H4 (cell line): ENCODE measurements at places on chromosomes 3 and 15. TPM values are rescaled to one million over a fixed set of nuclear protein-coding genes. Genes with fewer than 3 reads are reported as not detected.

- DNase-seq = no peak
These were observed 860.0 kb downstream of the FHIT start for GRCh38 chr3:60391292-60391691.

DNA sequence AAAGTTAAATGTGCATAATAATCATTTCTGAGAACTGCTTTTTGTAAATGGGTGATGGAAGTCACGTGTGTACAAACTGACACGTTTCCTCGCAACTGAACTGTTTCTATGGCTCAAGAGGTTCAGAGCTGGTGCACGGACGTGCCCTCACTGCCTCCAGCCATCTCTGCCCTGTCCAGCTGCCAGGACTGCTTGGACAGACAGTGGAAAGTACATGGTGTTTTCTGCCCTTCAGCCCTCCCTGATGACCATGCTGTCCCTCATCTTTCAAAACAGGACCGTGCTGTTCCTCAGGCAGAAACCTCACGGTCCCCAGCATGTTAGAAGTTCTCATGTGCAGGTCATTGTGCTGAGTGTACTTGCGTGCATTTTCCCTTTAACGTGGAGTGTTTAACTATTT is 38.7 kb downstream of the GJD2 start:
- no peak for DNase-seq

DNA sequence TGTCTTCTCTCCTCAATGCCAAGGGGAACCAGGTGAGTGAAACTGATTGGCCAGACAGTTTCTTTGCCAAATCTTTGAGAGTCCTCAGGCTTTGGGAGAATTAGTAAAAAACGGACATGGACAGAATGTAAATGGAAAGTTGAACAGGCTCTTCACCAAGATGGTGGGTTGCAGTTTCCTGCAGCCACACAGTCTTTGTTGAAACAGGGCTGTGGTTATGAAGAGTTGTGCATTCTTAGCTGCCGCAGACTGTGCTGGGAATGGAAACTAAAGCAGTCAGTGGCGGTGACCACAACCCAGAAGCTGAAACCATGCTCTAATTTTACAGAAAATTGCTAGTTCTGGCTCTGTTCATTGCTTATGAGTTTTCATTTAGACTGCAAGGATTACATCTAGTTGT is 42.1 kb upstream of the TASOR start:
- no peak for DNase-seq

DNA sequence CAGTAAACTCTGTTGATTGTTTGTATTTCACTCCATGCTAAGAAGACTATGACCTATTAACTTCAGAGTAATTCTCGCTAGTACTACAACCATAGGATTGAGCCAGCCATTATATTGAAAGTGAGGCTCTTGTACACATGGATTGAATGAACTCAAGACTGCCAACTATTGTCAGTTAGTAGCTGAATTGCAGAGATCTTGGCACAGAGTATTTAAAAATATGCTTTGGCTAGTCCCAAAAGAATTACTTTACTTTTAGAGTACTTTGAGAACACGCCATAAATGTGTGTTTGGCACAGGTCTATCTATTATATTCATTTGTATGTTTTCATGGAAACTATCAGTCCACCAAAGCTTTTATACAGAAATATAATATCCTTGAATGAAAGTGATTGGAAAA is 226.7 kb upstream of the DCBLD2 start:
- DNase-seq = no peak

DNA sequence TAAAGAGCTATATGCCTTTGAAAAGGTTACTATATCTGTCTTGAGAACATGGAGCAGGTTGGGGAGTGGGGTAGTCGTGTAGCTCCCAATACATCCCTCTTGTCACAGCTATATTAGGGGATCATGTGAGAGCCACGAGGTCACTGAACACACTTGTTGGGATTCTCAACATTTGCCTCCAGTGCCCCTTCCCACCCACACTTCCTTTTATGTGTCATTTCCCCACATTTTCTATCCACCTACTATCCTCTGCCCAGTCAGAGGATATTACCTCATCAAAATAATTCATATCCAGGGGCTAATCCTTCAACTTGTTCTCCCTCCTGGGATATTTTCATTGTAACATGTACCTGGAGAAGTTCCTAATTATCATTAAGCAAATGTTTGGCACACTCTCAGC is 85.0 kb downstream of the CYP19A1 start:
- DNase-seq = no peak

DNA sequence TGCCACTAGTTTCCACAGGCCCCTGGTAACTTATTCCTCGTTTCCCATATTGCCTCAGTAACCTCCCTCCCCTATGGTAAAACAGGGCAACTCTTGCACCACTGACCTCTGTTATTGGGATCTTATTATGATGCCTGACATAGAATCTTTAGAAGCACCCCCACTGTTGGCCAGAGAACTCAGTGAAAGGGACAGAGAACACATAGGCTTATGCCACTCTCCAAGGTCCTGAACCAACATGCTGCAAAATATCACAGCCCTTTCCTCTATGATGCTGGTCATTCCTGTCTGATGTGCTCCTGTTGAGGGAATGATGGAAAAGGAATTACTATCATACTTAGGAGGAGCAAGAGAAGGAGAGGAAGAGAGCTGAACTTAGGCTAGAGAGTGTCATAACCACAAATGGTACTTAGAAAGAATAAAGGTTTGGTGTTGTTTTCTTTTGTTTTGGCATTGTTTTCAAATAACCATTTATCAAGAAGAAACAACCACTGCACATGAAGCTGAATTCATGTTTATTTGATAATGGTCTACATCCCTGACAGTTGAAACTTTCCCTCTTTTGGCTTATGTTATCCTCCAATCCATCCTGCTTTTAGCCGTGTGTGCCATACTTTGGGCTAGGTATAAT is 330.2 kb downstream of the EPHB1 start:
- no peak for DNase-seq

GRCh38 chr3:153138276-153139210 is 23.5 kb upstream of the RAP2B start:
- DNase-seq = peak; percentile 99

GRCh38 chr3:118806423-118806822 is 228.2 kb downstream of the IGSF11 start:
- no peak for DNase-seq

GRCh38 chr3:10259798-10260197 is 11.5 kb downstream of the TATDN2 start:
- no peak for DNase-seq

- peak; percentile 36 for DNase-seq
These were observed 614.8 kb downstream of the ZIC1 start for GRCh38 chr3:148023994-148024393.

DNA sequence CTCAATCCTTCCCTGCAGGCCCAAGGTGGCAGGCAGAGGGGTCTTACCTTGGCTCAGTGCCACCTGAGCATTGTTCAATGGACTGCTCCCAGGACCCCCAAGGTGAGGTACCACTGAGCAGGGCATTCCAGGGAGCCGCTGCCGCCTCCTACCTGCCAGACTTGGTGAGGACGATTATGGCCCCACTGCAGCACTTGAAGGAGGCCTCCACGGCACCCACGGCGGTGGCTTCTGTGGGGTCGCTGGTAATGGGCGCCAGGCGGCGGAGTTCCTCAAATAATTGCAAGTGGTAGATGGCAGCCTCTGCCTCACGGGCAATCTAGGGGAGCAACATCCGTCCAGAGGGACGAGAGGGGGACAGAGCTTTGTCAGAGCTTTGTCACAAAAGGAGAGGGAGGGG is 4.7 kb upstream of the GRAMD2A start:
- DNase-seq = no peak

DNA sequence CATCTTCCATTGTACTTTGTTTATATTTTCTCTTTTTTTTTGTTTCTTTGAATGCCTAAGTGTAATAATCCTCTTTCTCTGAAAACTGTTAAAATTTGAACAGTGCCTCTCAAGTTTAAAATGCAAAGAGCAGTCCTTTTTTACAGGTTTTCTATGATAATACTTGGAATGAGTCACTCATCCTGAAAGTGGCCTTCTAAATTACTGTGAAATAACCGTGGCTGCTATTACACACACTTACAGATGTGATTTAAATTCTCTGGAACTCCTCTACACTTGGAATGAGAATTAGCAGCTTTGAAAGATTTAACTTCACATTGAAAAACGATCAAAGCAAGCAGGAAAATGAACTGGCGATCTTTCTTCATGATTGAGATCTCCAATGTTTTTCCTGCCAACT is 105.9 kb downstream of the ROBO1 start:
- no peak for DNase-seq

- no peak for DNase-seq
These were observed 5.7 kb downstream of the HMG20A start for GRCh38 chr15:77426377-77426776.

GRCh38 chr3:160008961-160009360 is 20.3 kb downstream of the IL12A start:
- no peak for DNase-seq

GRCh38 chr3:177284383-177284881 is 87.2 kb upstream of the TBL1XR1 start:
- DNase-seq = peak; percentile 50

DNA sequence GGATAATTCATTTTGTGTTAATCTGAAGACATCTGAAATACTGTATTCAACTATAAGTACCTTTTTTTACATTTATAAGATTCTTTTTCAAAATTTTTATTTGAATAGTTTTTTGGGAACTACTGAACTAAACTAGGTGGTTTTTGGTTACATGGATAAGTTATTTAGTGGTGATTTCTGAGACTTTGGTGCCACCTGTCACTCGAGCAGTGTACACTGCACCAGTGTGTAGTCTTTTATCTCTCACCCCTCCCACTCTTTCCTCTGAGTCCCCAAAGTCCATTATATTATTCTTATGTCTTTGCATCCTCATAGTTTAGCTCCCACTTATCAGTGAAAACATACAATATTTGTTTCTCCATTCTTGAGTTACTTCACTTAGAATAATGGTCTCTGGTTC is 57.6 kb downstream of the CD86 start:
- DNase-seq = no peak

DNA sequence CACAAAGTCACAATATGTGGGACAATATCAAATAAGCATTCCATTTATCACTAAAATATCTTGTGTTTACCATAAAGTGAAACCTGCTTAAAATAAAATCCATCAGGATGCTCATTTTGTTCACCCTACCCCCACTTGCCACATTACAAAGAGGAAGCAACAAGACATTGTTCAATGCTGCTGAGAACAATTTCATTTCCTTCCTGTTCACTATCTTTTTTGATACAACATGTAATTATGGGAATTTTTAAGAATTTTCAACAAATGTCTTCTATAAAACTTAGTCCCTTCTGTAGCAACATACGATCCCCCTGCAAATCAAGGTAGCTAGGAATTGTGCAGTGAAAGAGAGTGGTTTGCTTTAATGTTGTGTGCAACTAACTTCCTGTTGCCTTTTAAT is 34.9 kb upstream of the GPR160 start:
- DNase-seq = no peak

GRCh38 chr15:92005154-92005553 is 151.6 kb downstream of the SLCO3A1 start:
- no peak for DNase-seq

GRCh38 chr3:98770261-98771039 is 7.3 kb downstream of the ST3GAL6 start:
- DNase-seq = no peak

- DNase-seq = no peak
These were observed 171.7 kb upstream of the ATP11B start for GRCh38 chr3:182621435-182622240.

DNA sequence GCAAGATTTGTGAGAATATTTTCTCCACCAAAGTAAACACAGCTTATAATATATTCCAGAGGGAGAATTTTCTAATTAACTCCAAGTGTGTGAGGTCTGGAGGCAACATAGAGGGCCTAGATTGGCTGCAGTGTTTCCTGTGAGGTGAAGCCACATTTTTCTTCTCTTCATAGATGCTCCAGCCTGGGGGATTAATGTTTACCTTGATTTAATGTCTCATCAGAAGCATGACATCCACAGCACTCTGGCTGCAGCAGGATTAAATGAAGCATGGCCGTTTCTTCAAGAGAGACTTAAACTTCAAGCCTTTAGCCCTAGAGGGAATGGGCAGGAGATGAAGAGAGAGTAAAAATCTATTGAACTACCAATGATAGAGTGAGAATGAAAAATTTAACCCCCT is 137.9 kb upstream of the ZBTB20 start:
- no peak for DNase-seq

DNA sequence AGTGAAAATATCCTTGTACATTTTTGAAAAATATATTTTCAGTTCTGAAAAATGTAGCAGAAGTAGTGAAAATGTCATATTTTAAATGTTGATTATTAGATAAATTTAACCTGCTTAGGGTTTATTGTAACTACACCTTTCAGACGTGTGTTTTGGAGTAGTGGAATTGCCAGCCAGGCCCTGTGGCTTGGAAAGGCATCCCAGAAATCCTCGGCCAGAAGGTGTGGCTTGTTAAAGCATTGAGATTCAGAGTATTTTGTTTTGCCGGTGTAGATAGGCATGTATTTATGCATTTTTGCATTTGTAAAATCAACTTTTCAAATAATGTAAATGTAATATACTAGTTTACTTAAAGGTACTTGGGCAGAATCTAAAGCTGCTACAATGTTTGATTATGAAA is 7.0 kb downstream of the EBLN2 start:
- DNase-seq = no peak

Gene EXD1
- 0.12 TPM in 1 of 2 replicates, not detected in the other for total RNA-seq

Gene CYP8B1
- not detected in 2 replicates for total RNA-seq

Gene CCR3
- 0.27 and 0.29 TPM in 2 replicates for total RNA-seq

Gene ADPGK
- 100 and 104 TPM in 2 replicates for total RNA-seq

Gene APOD
- 0.12 TPM in 1 of 2 replicates, not detected in the other for total RNA-seq

Gene PIF1
- total RNA-seq = 5.4 and 15.5 TPM in 2 replicates
